ENCODE measurements at places on chromosomes 2 and 18.

DNA sequence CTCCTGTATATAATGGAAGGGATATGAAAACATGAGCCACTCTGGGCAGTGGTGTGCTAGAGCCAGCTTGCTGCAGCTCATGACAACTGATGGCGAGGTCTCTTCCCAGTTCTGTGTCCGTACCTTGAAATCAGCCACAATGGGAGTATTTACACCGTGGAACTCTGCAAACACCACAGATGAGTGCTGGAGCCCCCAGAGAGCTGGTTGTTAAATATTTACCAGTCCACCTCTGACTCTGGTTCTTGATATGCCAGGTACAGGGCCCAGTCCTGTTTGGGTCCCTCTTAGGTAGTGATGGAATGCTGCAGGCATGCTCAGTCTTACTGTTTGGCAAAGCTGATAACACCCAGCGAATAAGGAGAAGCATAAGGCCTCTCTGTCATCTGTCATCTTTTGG is 116.1 kb upstream of the GLI2 start:
- no peak for DNase-seq

GRCh38 chr2:37415128-37415820 is 70.8 kb downstream of the QPCT start:
- DNase-seq: no peak

GRCh38 chr18:24959051-24959476 is 392.9 kb downstream of the ZNF521 start:
- no peak for DNase-seq

- DNase-seq: no peak
Observed at GRCh38 chr2:169114056-169114455, 44.7 kb downstream of the DHRS9 start.

- no peak for DNase-seq
Observed at GRCh38 chr2:202442882-202443281, 66.8 kb downstream of the BMPR2 start.

DNA sequence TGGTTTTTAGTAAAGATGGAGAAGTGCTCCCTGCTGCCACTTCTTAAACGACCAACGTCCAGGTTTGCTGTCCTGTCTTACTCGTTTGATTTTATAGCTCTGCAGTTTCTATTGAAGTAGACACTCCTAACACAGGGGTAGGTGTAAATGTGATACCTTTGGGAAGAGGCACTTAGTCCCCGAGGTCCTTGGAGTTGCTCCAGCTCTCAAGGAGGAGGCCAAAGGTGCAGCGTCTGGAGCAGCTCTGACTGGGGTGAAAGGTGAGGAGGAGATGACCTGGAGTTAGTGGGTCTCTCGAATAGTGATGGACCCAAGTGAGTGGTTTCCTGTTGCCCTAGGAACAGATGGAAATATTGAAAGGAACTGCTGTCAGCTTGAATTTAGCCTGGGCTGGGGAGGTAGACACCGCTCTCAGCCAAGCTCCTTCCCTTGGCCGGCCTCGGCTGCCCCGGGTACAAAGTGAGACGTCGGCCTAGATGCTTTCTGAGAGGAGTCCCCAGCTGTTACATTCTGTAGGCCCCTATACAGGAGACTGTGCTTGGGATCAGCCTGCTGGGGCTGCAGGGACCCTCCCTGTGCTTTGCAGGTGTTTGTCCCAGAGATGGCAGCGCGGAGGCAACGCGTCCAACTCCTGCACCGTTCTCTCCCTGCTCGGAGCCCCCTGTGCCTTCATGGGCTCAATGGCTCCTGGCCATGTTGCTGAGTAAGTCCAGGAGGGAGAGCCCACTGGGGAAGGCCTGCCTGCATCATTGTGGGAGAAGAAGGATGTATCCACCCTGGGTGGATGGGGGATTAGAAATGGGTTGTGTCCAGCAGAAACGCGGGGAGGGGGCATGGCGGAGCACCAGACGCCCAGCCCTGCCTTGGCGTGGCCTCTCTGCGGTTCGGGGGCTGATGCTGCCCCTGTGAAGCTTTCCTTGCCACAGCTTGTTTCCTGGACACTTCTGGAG is 5.4 kb downstream of the KHK start:
- DNase-seq: no peak

DNA sequence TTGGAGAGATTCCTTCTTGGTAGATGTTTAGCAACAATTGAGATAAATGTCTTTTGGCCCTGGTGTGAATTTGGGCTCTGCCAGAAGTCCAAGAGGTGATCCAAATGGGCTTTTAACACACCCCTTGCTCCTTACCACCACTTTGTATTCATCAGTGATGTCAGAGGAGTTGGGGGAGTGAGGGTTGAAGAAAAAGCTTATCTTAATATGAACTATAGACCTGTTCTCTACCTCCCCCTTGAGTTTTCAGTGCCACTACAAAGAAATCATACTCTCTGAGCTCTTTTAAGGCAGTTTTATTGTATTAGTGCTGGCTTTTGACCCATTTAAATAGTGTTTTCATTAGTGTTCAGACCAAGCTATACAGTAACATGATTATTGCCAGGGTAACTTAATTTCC is 229.1 kb downstream of the PHLPP1 start:
- no peak for DNase-seq

GRCh38 chr18:78192054-78192453 is 787.6 kb upstream of the SALL3 start:
- no peak for DNase-seq

GRCh38 chr2:122908159-122908558 is 1116.9 kb upstream of the CNTNAP5 start:
- no peak for DNase-seq

DNA sequence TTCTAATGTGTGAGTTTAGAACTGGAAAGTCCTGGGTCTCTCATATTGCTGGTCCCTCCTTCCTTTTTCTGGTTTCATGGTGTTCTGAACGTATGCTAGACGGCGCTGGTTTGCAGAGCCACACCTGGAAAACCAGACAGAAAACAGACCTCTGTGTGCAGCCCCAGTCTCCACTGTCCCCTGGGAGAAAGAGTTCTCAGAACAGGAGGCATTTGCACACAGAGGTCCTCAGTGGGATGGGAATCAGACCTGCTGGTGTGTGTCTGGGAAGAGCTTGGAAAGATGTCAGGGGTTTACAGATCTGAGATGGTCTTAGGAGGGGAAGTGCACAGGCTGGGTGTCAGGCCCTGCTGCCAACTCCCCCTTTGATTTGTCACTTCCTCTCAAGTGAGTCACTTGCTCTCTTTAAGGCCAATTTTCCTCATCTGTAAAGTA is 14.9 kb upstream of the MBP start:
- DNase-seq: no peak

DNA sequence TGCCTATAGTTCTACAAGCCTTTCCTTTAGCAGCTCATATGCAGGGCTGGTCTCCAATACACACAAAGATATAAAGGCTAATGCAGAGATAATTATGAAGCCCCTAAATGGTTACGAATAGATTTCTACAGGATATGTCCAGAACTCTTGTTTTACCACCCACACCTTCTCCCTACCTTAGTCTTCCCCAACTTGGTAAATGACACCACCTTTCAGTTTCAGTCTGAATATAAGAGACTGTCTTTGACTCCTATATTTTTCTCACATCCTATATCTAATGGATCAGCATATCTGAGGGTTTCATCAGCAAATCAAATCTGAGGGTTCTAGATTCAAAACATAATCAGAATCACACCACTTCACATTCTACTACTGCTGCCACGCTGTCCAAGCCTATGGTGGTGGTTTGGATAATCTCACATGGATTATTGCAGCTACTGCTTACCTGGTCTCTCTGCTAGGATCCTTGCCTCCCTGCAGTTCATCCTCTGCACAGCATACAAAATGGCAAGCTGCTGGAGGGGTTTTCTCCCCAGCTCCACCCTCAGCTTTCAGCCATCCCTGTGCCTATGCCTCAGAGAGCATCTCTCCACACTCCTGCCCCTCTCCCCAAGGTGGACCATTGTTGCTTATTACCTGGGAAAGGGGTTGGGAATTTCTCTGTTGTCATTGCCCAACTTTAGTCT is 178.0 kb upstream of the SPOPL start:
- no peak for DNase-seq

GRCh38 chr2:172836347-172836821 is 100.7 kb downstream of the RAPGEF4 start:
- DNase-seq: no peak

DNA sequence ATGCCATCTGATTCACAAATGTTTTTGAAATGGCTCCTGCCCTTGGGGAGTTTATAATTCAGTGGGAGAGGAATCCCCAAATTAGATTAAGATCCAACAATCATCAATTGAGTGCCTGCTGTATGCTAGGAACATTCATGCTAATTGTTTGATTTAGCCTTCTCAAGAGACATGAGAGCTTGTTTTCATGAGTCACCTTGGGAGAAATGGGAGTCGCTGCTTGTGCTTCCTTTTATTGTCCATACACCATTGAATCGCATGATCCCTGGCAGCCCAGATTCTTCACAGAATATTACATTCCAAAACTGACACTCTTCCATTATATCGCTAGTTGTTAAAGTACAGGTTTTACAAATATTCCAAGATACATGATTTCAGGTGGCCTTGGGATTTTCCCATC is 106.0 kb upstream of the MAP3K20 start:
- DNase-seq: no peak

- DNase-seq: no peak
Observed at GRCh38 chr2:157536815-157537214, 91.8 kb downstream of the ACVR1C start.

DNA sequence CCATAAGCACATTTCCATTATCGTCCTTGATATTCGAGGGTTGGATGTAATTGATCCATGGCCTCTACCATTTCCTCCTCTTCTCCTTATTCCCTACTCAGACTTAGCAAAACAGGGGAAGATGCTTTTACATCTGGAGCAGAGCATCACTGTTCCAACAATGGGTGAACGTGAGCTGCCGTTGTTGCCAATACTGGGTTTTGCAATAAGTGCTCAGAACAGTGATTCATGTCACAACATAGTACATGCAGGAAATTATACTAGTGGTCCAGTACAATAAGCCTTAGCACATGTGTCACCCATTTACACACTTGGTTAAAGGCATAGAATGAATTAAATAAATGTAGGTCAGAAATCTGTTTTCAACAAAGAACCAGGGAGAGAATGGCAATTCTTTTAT is 112.4 kb downstream of the DCC start:
- DNase-seq: no peak

DNA sequence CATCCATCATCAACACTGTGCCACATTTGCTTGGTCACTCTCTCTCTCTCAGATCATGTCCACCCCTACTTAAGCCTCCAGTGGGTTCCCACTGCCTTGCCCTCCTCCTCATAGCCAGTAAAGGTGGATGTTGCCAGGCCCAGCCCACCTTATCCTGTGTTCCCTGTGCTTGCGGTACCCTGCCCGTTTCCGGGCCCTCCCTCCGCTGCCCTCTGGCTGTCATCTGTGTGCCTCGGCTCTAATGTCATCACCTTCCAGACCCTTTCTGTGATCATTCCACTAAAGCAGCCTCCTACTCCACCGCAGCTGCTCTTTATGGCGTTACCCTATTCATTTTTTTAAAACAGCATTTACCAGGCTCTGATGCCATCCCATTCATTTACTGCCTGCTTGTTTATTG is 305.7 kb upstream of the SKOR2 start:
- no peak for DNase-seq

DNA sequence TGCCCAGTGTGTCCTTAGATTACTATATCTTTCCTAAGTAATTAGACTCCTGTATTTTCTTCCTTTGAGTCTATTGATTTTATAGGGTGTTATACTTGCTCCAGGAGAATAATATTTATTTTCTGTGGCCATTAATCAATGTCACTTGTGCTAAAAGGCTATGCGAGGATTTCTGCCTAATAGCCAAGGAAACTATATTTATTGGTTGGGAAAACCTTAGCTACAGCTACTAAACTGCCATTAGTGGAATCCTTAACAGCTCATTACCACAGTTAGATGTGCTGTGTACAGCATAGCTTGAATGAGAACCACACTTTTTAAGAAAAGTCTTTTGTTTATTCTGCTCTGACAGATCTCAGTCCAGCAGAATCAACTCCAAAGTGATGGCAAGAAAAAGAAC is 537.3 kb downstream of the ERBB4 start:
- DNase-seq: no peak
